ENCODE measurements at places on chromosomes 2 and 18. TPM values are rescaled to one million over a fixed set of nuclear protein-coding genes. Genes with fewer than 3 reads are reported as not detected.

The WDR43 gene
- total RNA-seq: 60.6 TPM

The MFSD2B gene
- 0.82 TPM for total RNA-seq

The NEU4 gene
- total RNA-seq: not detected

The TRIB2 gene
- 20.5 TPM for total RNA-seq

The IL36B gene
- total RNA-seq: not detected

The MEP1B gene
- not detected for total RNA-seq

The GPR17 gene
- total RNA-seq: not detected

The GAL3ST2 gene
- not detected for total RNA-seq

The THSD7B gene
- total RNA-seq: 0.04 TPM

The DSC1 gene
- not detected for total RNA-seq

The OLA1 gene
- total RNA-seq: 93.9 TPM

The HTR2B gene
- total RNA-seq: 0.55 TPM

The SH3BP4 gene
- 105 TPM for total RNA-seq

The PLGLB1 gene
- total RNA-seq: 0.75 TPM

The ALPG gene
- total RNA-seq: not detected

The ICOS gene
- not detected for total RNA-seq

The ASAP2 gene
- total RNA-seq: 79.2 TPM

The AMER3 gene
- not detected for total RNA-seq

The PLA2R1 gene
- total RNA-seq: 14.4 TPM

The WDR7 gene
- total RNA-seq: 19.2 TPM

The CCDC141 gene
- total RNA-seq: not detected

The STON1 gene
- total RNA-seq: 12.0 TPM

The ACMSD gene
- not detected for total RNA-seq

The EPAS1 gene
- 397 TPM for total RNA-seq

The SLC35F5 gene
- 46.6 TPM for total RNA-seq

The NOL4 gene
- not detected for total RNA-seq

The GKN1 gene
- total RNA-seq: not detected

The BAZ2B gene
- total RNA-seq: 69.8 TPM

The ELOA2 gene
- total RNA-seq: not detected

The LMAN2L gene
- 18.2 TPM for total RNA-seq
